ENCODE measurements at places on chromosomes 6 and 20. TPM values are rescaled to one million over a fixed set of nuclear protein-coding genes. Genes with fewer than 3 reads are reported as not detected.

GRCh38 chr20:1946762-1947534 is 46.9 kb downstream of the PDYN start:
- ATAC-seq = peak; percentile 27

- no peak for ATAC-seq
Observed at GRCh38 chr6:37259191-37259590, 1.2 kb upstream of the TMEM217 start.

DNA sequence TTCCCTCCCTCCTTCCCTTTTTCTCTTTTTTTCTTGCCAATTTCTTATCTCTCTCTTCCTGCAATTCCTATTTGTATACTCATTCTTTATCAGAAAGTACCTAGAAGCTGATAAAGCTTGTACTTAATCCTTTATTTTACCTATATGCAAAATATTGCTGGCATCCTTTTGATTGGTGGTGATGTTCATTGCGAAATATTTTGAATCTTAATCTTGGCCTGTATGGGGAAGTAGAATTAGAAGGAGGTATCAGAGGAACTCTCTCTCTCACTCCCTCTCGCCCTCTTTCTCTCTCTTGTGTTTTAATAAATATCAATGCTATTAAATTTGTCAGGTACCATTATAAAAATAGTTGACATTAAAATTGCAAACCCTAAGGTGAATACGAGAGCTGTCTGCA is 52.8 kb downstream of the UST start:
- ATAC-seq = no peak

GRCh38 chr6:148448369-148449012 is 105.9 kb downstream of the SASH1 start:
- ATAC-seq = no peak

DNA sequence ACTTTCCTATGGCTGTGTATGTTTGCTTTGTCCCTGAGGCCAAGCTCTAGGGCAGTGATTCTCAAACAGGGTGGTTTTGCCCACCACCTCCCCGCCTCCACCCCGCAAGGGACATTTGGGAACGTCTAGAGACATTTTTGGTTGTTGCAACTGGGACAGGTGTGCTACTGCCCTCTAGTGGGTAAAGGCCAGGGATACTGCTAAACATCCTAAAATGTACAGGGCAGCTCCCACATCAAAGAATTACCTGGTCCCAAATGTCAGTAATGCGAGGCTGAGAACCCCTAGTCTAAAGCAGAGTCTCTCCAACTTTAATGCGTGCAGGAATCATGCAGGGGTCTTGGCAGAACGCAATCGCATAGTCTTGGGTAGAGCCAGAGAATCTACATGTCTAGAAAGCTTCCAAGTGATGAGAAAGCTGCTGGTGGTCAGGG is 5.1 kb downstream of the KCNS1 start:
- peak; percentile 57 for ATAC-seq

DNA sequence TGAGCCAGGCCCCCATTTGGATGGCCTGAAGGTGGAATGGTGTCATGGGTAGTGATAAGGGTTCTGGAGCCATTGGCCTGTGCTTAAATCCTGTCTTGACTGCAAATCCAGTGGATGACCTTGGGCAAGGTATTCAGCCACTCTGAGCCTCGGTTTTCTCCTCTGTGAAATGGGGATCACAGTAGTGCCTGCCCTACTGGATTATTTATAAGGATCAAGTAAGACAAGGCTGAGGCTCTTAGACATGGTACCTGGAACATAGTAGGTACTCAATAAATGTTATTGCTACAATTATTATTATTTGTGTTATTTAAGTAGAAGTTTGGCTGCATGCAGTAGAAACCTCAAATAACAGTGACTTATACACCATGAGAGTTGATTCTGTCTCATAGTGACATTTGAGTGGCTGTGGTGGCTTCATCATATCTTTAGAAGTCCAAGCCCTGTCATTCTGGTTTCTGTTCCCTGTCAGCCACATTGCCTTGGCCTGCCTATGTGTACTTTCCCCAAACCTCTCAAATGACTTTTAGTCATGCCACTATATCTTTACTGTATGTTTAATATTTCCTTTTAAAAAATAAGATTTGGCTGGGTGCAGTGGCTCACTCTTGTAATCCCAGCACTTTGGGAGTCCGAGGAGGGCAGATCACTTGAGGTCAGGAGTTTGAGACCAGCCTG is 37.6 kb upstream of the CHMP4B start:
- peak; percentile 51 for ATAC-seq

GRCh38 chr6:53634184-53634631 is 31.3 kb downstream of the KLHL31 start:
- no peak for ATAC-seq

DNA sequence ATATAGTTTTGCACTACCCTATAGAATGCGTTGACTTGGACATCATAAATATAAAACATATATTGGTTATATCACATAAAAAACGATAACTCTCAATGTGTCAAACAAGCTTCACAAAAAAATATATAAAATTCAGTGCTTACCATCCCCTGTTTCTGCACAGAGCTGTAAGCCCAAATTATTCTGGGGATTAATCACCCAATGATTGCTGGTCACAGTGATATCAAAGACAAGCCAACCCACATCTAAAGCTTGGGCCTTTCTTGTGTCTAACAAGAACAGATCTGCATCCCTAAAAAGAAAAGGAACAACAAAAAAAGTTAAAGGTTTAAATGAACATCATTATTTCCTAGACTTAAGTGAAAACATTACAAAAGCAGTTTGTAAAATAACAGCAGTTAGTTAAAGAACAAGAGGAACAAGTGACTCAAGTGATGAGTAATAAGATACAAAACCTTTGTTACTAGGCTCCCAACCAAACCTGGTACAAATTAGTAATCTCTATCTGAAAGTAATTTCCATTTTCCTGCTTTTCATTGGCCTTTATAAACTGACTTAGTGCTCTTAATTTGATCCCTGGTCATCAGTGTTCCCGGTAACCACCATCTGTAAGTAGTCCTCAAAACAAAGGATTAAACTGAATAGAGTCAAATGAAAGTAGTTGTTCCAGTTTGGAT is 81.1 kb downstream of the BMP5 start:
- ATAC-seq = peak; percentile 48

GRCh38 chr6:127956260-127956888 is 55.5 kb upstream of the THEMIS start:
- ATAC-seq = no peak

GRCh38 chr20:53752971-53753879 is 159.6 kb upstream of the ZNF217 start:
- ATAC-seq = peak; percentile 22

DNA sequence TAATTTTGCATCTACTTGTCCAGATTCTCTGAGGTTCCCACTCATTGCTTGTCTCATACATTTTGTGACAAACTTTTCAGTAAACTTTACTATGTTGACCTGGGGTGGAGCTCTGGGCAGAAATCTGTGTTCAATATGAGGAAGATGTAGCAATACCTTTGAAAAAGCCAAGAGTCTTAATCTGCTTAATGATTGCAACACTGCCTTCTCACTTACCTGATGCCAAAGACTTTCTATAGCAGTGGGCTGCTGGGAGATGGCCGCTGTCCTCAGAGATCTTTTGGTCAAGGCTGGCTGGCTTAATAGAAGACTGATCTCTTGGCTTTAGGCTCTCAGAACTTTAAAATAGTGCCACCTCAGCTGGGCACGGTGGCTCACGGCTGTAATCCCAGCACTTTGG is 70.1 kb upstream of the RBM24 start:
- no peak for ATAC-seq

- ATAC-seq = no peak
Observed at GRCh38 chr6:33880104-33880678, 76.4 kb upstream of the MLN start.

DNA sequence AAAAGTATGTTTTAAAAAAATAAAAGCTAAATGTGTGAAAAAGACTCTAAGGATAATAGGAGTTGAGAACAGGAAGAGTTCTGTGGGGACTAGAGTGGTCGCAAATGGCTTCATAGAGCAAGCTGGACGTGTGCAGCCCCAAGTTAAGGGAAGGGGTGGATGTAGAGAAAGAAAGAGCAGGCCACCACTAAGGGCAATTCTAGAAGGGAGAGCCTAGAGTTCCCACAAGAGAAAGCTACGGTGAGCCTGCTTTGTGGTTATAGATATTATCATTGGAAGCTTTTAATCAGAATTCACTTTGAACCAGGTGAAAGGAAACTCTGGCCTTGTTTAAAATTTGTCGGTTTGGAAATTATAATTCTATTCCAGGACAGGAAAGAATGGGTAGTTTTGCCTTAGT is 101.6 kb downstream of the HIVEP2 start:
- no peak for ATAC-seq

GRCh38 chr6:107763946-107764345 is 60.2 kb downstream of the SCML4 start:
- ATAC-seq = no peak

The C20orf204 gene
- 0.88 TPM for total RNA-seq

The TMEM151B gene
- total RNA-seq = not detected

The TRIM38 gene
- total RNA-seq = 7.2 TPM

The PRR18 gene
- total RNA-seq = 0.04 TPM

The SPATS1 gene
- total RNA-seq = not detected

The NKAPL gene
- total RNA-seq = 0.12 TPM

The SDCBP2 gene
- total RNA-seq = 107 TPM

The CLDN20 gene
- not detected for total RNA-seq

The PRPH2 gene
- total RNA-seq = 0.08 TPM
